Activated CD4-positive, CD25-positive, alpha-beta regulatory T cell treated with anti-CD3 and anti-CD28 coated beads, Interleukin-2, amount 50 U/mL, for 72 hours (primary cell): ENCODE measurements at places on chromosomes 3 and 15.

GRCh38 chr3:183324083-183324482, 71.0 kb downstream of the B3GNT5 start:
- DNase-seq = no peak

- no peak for DNase-seq
Measured at GRCh38 chr15:62454567-62455172, 289.6 kb upstream of the C2CD4B start.

GRCh38 chr15:45855907-45856579, 221.2 kb downstream of the SQOR start:
- DNase-seq = no peak

DNA sequence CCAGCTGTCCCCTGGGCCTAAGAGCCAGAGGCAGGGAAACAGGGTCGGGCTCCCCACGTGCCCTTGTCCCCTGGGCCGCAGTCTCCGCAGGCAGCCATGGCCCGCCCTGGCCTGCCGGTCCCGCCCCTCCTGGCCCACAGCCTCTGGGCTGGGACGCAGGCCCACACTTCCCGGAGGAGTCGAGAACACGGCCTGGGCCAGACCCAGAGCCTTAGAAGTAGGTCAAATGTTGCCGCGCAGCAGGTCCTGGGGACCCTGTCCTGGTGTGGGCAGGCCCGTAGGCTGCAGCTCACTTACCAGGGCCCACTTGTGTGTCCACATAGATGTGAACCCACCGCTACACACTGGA, 4.3 kb upstream of the MYL3 start:
- no peak for DNase-seq

DNA sequence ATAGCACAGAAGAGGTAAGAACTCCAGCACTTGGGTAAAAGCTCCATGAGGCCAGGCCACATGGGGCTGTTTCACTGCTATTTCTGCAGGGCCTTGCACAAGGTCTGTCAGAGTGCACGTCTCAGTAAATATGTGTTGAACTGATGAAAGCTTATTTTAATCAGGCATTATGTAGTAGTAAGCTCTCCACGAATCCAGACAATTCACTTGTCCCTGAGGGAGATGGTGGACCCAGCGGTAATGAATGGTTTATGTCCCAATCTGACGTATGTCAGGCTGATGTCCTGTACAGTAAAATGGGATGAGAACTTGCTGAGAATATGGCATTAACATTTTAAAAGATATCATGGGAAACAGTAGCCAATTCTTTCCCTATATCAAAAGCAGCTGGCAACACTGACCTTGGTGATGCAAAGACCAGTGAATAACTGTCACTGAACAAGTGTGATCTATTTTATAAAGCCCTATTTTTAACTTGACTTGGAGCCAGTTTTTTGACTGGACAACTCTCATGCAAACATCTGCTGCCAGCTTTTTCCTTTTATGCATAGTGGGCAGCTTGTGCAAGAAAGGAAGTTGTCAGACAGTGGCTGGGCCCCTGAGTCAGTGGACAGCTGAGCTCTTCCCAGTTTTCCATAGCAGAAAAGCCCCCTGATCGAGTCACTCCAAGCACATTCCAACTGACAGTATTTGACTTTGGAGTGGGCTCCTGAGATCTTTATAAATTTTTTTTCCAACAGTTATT, 519.8 kb upstream of the MDFIC2 start:
- no peak for DNase-seq

DNA sequence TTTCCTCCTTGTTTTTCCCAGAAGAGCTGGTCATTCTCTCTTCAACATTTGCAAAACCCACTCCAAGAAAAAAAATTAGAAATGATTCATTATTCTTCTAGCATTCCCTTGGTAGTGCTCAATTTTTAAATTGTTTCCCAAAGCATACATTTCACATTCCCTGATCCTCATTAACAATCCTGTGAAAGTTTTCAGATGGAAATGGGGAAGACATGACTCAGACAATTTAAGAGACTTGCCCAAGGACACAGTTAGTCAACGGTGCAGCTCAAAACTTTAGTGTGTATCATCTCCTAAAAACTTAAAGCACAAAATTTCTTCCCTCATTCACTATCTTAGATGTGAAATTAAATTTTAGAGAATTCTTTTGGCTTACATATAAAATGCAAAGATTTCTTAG, 17.1 kb upstream of the ABI3BP start:
- DNase-seq = no peak

GRCh38 chr3:154862265-154862664, 217.9 kb upstream of the MME start:
- no peak for DNase-seq

DNA sequence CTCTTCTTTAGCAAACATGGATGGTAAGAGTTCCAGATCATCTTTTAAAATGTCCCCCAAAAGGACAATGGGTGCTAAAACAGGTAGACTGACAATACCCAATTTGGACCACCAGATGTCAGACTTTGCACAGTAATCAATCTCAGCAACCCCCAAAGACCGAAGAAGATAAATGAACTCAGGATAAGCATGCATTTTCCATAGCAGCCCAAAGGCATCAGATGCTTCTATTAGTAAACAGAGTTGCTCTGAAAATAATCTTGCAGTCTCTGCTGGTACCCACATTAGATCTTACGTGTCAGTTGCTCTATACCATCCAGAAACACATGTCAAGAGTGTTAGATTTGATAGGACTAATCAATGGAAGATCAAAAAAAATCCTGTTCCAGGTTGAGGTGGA, 20.6 kb downstream of the MYH15 start:
- no peak for DNase-seq

DNA sequence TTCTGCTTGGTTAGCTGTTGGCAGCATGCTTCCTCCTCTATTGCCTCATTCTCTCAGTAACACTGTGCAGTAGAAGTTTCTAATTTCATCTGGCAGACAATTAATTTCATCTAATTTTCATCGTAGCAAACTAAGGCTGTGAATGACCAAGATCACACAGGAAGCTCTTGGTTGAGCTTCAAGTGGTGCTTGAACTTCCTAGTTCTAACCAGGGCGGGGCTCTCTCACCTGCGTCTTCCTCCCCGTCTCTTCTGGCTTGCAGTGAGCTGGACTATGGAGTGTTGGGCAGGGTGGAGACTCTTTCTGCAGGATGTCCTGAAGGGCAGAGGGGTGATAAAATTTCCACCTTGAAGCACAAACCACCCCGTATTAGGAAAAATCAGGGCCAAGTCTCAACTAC, 2.0 kb upstream of the IL16 start:
- DNase-seq = no peak

DNA sequence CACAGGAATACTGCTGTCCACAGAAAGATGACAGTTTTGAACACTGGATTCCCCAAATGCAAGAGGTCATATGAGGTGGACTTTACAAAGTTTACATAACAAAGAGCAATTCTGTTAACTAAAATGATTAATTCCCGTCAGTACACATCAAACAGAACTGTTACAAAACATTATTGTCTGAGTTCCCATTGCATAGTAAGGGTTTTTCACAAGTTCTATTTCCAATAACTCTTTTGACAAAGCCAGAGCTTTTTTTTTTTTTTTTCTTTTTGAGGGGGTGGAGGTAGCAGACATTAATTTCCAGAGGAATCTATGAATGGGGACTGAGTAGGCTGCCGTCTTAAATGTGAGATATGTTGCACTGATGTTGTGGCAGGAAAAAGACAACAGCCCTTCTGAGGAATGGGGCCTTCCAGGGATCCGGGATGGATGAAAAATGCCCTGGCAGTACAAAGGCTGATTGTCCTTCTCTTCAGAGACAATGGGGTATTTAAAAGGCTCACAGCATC, 178.1 kb upstream of the KBTBD8 start:
- DNase-seq = no peak

- DNase-seq = no peak
Measured at GRCh38 chr15:31098491-31098917, 3.0 kb downstream of the TRPM1 start.

- DNase-seq = no peak
Measured at GRCh38 chr3:194852831-194853508, 167.3 kb downstream of the FAM43A start.

- DNase-seq = no peak
Measured at GRCh38 chr3:120850381-120851295, 57.4 kb upstream of the STXBP5L start.

DNA sequence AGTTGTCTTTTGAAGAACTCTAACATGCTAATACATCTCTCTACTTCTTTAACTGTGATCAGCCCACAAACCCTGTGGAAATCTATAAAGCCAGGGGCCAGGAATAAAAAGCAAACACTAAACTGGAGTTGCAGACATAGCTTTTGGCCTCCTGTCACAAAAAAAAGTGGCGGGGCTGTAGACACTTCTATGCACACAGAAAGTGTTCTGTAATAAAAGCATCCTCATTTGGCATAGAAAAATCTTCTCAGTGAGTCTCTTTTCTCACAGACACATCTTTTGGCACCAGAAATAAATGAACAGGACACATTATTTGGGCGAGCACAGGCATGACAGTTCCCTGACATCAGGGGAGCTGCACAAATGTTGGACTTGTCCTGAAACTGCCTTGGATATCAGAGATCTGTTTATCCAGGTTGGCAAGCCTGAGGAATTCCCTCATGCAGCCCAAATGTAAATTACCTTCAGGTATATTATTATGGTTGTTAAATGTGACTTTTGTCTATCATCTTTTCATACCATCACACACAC, 355.4 kb downstream of the FGF12 start:
- DNase-seq = no peak

GRCh38 chr3:15724446-15724845, 73.3 kb downstream of the ANKRD28 start:
- no peak for DNase-seq

- DNase-seq = no peak
Measured at GRCh38 chr3:195057716-195058115, 213.2 kb downstream of the XXYLT1 start.

DNA sequence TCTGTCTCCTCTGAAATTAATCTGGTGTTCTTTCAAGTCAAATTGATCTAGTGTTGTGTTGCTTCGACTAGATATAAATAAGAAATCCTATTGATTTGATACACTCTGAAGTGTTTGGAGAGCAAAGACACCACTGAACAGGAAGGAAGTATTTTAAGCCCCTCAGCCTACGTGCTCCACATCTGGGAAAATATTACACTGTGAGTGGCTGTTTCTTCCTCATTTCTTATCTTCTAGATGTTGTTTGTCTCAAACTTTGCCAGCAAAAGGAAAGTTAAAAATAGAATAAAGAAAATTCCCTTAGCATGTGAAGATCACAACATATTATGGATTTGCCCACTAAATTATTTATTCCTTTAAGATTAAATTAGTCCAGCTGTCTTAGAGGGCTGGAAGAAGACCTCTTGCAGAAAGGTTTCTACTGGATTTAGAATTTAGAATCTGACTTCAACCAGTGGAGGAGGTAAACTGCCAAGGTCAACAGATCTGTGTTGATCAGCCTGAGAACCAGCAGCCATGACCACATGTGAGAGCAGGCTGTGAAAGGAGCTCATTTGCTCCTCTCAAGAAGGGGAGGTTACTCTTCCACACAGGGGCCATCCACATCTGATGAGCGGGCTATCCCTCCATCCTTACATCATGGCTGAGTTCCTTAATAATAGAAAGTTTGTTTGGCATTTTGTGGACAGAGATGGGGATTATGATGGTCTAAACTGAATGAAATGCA, 46.3 kb upstream of the ACKR4 start:
- DNase-seq = no peak

DNA sequence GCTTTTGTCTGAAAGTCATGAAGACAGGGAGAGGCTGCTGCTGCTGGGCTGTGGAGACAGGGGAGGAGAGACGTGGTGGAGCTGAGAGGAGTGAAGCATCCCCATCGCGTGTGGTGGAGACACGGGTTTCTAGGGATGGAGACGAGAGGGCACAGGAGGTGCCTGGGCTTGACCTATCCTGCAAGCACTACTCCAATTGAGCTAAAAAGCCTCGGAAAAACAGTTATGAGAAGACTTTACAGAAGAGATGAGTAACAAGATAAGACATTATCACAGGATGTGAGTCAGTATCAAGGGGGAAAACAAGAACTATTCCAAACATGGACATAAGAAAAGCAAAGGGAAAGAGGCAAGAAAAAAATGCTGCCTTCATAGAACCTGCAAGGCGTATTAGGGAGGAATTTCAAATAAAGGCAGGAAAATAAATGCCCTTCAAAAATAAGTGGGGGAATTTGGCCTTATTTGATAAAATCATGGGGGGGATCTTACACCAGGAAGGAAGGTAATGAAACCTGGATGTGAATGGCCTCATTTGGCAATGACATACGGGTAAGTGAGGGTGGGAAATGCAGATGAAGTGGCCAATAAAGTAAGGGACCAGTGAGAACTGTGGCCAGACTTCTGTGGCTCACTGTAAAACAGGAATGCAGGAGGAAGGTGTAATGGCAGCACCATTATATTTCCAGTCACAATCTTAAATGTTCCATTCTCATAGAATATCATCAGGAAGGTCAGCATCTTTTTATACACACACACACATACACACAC, 97.9 kb downstream of the PLD1 start:
- DNase-seq = no peak

- DNase-seq = no peak
Measured at GRCh38 chr15:66951531-66952320, 113.7 kb upstream of the SMAD3 start.

- no peak for DNase-seq
Measured at GRCh38 chr15:70902107-70902506, 9.5 kb downstream of the LRRC49 start.

DNA sequence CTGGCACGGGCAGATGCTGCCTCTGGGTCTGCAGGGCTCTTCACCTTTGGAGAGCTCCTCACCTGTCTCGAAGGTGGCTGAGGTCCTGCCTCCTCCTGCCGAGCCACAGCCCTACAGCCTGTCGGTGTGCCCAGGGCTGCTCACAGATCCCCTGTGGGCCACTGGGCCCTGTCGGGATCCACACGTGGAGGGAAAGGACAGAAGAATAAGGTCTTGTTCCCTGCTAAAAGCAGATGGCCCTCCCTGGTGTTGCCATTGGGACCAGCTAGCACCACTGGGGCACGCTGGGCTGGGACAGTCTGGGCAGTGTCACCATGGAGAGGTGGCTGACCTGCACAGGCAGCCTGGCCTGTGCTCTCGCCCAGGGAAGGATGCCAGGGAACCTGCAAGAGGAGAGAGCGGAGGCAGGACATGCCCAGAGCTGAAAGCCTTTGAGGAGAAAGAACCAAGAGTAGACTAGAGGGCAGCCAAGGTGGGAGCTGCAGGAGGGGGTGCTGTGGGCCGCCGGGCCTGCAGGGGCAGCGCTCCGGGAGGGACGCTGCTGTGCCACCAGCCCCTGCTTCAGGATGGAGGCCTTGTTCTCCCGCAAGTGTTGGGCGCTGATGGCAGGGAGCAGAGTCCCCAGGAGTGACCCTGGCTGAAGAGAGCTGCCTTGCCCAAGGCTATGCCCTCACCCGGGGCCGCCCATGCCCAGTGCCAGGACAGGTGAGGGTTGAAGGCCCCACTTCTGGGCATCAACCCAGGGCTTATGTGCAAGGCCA, 210.2 kb downstream of the XXYLT1 start:
- DNase-seq = no peak

- no peak for DNase-seq
Measured at GRCh38 chr3:153599685-153600084, 437.7 kb downstream of the RAP2B start.
